ENCODE measurements at places on chromosomes 7 and 10.

GRCh38 chr10:107767185-107767584, 602.7 kb upstream of the SORCS1 start:
- DNase-seq: no peak

DNA sequence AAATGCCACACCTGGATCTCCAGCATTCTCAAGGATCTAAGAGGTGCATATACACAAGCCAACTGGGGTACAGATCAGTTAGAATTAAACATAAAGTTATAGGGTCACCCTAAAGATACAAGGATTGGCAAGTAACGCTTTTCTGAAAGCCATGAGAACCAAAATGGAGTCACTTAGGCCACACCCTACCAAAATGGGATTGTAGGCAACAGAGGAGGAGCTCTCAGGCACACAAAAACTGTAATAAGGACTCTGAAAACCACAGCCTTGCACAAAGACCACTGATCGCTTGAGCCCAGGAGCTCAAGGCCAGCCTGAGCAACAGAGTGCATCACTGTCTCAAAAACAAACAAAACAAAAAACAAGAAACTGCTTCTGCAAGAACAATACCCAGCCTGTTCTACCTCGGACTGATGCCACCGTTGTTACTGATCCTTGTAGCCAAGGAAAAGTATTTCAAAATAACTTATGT, 35.5 kb downstream of the SVOPL start:
- no peak for DNase-seq

DNA sequence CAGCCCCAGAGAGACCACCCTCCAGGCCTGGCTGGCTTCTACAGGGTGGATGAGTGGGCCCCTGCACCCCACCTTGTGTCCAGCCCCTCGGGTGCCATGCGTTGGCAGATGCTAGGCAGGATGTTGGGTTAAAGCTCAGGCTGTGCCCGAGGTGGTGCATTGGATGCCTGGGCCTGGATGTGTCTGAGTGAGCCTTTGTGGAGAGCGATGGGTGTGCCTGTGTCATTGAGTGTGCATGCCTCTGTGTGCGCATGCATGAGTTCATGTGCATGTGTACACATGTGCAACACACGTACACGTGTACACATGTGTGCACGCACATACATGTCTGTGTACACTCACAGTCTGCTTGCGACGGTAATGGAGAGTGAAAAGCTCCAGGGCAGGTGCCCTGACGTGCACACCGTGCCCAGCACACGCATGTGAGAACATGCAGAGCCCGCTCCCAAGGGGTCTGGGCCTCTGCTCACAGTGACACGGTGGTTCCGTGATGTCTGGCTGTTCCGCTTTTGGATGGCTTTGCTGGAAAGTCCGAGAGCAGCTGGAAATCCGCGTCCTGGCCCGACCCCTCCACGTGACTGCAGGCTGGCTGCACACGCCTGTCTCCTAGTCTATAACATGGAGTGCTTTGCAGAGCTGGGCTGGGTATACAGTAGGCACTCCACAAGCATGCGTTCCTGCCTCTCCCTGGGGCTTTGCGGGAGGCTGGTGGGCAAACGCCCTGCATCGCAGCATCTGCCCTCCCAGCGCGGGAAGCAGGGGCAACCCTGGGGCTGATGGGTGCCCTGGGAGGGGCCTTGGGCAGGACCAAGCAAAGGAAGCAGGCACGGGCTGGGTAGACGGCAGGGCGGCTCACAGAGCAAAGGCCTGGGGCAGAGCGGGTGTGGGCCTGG, 36.9 kb downstream of the ELFN1 start:
- DNase-seq: no peak

GRCh38 chr7:73352784-73353183, 24.8 kb downstream of the FKBP6 start:
- DNase-seq: no peak

GRCh38 chr10:63653747-63654146, 132.5 kb downstream of the REEP3 start:
- DNase-seq: no peak

DNA sequence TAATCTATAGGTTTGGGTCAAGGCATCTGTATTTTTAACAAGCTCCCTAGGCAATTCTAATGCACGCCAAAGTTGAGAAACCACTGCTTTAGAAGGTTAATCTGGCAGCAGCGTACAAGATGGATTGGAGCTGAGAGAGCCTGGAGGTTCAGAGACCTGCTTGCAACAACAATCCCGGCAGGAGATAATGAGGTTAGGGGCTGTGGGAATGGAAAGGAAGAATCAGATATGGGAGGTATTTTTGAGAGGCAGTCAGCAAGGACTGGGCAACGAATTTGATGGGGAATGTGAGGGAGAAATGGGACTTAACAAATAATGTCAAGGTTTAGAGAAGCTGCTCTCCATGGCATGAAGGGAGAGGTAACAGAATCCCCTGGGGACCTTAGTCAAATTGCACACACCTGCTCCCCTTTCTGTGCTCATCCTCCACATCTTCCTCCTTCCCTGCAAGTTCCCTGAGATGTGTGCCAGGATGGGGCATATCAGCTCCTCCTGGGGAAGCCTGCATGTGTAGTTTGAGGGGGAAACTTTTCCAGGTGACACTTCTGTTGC, 731.0 kb upstream of the GALNT17 start:
- no peak for DNase-seq

- DNase-seq: no peak
Observed at GRCh38 chr7:123198111-123198510, 1.7 kb downstream of the SLC13A1 start.

GRCh38 chr10:44385026-44385695, at the start of gene CXCL12:
TSS of gene CXCL12 (minus strand) at chr10:44385097. CDS start at chr10:44385005, 92 bp downstream.
- DNase-seq: peak; percentile 59

GRCh38 chr7:88109612-88110011, 110.2 kb downstream of the SRI start:
- DNase-seq: no peak

DNA sequence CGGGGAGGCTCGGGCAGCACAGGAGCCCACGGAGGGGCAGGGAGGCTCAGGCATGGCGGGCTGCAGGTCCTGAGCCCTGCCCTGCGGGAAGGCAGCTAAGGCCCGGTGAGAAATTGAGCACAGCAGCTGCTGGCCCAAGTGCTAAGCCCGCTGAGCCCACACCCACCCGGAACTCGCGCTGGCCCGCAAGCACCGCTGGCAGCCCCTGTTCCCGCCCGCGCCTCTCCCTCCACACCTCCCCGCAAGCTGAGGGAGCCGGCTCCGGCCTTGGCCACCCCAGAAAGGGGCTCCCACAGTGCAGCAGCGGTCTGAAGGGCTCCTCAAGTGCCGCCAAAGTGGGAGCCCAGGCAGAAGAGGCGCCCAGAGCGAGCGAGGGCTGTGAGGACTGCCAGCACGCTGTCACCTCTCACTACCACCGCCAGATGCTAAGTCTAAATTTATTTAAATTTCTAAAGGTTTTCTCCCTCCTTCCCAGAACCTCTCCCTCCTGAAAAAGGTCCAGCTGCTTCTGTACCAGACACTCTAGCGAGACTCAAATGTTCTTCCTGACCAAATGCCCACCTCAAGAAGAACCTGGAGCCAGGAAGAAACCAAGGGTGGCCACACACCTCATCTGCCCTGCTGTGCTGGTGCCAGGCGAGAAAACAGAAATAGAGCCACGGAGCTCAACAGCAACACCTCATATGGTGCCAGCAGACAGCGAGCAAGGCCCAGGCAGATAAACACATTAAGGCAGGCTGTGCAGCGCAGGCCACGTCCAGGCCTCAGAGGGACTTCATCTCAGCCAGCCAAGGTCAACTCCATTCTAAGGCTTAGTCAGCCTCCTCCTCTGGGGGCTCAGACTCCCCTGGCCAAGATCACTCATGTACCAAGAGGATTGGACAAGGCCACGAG, 47.0 kb downstream of the KCNMA1 start:
- no peak for DNase-seq

DNA sequence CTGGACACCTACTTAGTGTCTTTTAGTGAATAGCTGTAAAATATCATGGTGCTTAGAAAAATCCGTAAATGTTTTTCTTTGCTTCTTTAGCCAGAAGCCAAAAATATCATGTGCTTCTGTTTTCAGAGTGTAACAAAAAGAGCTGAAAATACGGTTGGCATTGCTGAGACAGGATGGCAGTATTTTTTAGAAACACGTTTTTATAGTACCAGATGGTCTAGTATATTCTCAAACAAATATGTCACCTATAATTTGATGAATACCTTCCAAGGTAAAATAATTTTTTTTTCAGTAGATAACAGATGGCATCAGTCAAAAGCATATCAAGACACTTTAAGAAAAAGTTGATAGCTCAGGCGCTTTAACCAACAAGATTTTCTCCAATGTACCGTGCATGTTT, 326.6 kb downstream of the PHF14 start:
- no peak for DNase-seq

GRCh38 chr7:135773464-135773863, 24.9 kb upstream of the FAM180A start:
- no peak for DNase-seq

GRCh38 chr7:44175730-44176129, 13.5 kb downstream of the GCK start:
- DNase-seq: no peak

DNA sequence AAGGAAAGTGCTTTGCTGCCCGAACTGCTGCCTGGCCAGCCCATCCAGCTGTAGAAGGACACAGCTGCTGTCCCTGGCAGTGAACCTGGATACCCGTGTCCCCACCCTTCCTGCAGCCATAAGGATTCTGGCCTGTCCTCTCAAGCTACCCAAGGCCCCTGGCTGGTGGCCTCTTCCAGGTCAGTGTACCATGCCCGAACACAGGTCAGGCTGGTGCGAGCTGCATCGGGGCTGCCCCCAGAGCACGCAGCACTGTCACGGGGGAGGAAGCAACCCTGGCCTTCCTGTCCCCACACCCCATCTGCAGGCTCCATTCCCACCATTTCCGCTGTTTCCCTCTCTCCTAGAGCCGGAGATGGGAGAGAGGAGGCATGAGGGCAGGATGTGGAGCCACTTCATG, 30.5 kb upstream of the PWWP2B start:
- no peak for DNase-seq

- DNase-seq: no peak
Observed at GRCh38 chr10:36344240-36345174, 702.4 kb upstream of the FZD8 start.

- no peak for DNase-seq
Observed at GRCh38 chr7:157412021-157412443, 75.2 kb downstream of the DNAJB6 start.

All from heart right ventricle (tissue), 16 donors.